Right ventricle myocardium inferior (tissue), 1 donor: ENCODE measurements at places on chromosomes 7 and 10. TPM values are rescaled to one million over a fixed set of nuclear protein-coding genes. Genes with fewer than 3 reads are reported as not detected.

AQP1 gene
- total RNA-seq, result 284 TPM

SFTPA1 gene
- 0.24 TPM for total RNA-seq

ANXA8 gene
- 1.1 TPM for total RNA-seq

SEMA3A gene
- total RNA-seq, result 1.7 TPM

CCL24 gene
- not detected for total RNA-seq

RTKN2 gene
- total RNA-seq, result not detected

NANOS1 gene
- total RNA-seq, result 16.0 TPM

FAM13C gene
- total RNA-seq, result 7.8 TPM

NPC1L1 gene
- total RNA-seq, result 0.05 TPM
